ENCODE measurements at places on chromosomes 3 and 15.

DNA sequence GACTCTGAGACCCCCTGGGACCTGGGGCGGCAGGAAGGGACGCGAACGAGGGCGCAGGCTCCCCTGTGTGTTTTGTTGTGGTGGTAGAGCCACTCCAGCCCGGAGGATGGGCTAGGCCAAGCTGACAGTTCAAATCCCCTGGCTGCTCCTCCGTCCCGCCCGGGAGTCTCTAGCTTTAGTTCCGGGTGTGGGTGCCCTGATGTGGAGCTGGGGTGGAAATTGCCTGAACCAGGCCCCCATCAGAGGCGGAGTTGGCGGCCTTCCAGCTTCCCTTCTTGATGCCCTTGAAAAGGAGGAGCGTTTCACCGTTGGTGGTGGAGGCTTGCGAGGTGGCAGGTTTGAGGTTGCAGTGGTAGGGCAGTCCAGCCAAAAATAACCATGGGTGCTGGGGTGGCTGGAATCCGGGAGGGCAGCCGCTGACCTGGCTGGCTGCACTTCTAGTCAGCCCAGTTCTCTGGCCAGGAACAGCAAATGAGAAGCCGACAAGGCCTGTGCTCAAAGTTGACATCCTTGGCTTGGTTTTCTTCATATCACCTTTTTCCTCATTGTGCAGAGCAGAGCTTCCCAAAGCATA, 817 bp downstream of the CLK3 start:
- H3K36me3 ChIP-seq: no peaks in the 10 kb centered on the region
- no peak overlapping the region for H3K27ac ChIP-seq
- no peak for DNase-seq
- peaks cover 2% of the 10 kb centered on the region for H3K4me1 ChIP-seq

DNA sequence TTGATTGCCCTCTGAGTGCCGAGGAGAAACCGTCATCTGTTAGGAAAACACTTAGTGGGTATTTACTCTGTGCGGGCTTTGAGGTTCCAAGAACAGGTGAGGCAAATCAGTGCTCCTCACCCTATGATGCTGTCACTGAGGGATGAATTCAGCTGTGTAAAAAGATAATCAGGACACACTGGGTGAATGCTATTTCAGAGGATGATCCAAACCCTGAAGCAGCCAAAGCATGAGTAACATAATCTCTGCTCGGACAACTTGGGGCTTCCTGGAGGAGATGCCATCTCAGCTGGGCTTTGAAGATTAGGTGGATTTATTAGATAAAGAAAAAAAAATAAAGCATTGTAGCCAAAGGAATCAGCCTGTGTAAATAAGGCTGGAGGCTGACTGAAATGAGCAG, 10.5 kb upstream of the GADL1 start:
- H3K27me3 ChIP-seq: no peaks in the 10 kb centered on the region
- H3K27ac ChIP-seq: no peak overlapping the region
- no peak for DNase-seq
- no peaks in the 10 kb centered on the region for H3K4me1 ChIP-seq

DNA sequence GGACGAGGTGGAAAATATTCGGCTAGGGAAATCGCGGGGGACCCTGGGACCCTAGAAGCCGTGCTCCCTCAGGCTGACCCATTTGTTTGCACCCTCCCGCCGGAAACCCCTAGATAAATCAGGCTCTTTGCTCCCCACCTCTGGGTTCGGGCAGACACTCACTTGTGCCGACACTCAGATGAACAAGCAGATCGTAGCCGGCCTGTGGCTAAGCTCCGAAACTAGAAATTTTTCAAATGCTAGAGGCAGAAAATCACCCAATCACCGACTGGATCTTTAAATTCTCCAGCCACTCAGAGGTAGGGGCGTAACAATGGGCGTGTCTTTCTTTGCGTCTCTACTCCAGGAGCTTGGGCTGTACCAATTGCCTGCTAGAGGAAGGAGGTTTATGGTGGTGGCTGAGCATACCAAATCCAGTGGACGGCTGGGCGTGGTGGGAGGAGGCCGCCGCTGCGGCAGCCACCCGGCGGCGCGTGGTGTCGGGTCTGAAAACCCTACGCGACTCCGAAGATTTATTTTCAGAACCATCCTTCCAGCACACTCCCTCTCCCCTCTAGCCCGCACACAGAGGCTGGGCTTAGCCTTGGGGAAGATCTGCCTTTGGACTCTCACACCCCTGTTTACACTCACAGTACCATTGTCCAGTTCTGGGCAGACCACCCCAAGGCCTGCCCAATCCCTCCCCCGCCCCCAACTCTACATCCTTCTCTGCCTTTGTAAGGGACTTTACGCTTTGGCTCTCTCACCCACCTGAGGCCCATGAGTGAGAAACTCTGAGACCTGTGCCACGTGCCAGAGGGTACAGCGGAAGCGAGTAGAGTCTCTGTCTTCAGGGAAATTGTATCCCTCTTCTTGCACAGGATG, at the start of gene PIF1:
TSS of gene PIF1 (minus strand) at position 217 of the 864 bp plus-strand sequence. CDS start 1,312 bp downstream, outside the sequence.
- DNase-seq: peak; percentile 100
- H3K27me3 ChIP-seq: no peaks in the 10 kb centered on the region
- peaks cover 7% of the 10 kb centered on the region for H3K36me3 ChIP-seq
- peak within 1 kb of the TSS; percentile 88 for H3K4me3 ChIP-seq
- peaks cover 3% of the 10 kb centered on the region for H3K4me1 ChIP-seq
- peak within 1 kb of the TSS; percentile 57 for H3K27ac ChIP-seq

GRCh38 chr3:67783281-67784250, 129.2 kb upstream of the SUCLG2 start:
- no peak overlapping the region for H3K4me3 ChIP-seq
- no peak for DNase-seq
- H3K4me1 ChIP-seq: peaks cover 2% of the 10 kb centered on the region
- H3K36me3 ChIP-seq: no peaks in the 10 kb centered on the region
- no peaks in the 10 kb centered on the region for H3K27me3 ChIP-seq

GRCh38 chr3:95302044-95302443, 1239.2 kb downstream of the NSUN3 start:
- H3K4me3 ChIP-seq: no peak overlapping the region
- no peaks in the 10 kb centered on the region for H3K27me3 ChIP-seq
- H3K4me1 ChIP-seq: no peaks in the 10 kb centered on the region
- DNase-seq: peak; percentile 64
- H3K27ac ChIP-seq: no peak overlapping the region
- H3K36me3 ChIP-seq: no peaks in the 10 kb centered on the region

DNA sequence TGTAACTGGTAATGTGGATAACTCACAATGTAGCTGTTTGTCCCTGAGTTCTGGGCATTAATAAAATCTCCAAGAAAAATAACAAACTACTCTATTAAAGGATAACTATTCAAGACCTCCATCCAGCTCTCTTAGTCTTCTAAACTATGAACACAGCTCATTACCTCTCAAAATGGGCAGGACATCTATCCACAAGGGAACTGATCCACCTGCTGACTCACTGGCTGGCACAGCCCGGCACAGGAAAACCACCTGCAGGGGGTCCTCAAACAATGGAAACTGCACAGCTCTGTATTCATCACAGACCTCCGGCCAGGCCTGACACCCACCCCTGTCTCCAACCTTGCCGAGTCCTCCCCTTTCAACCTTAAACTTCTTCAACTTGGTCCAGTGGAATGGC, 255.4 kb downstream of the TJP1 start:
- peaks cover 4% of the 10 kb centered on the region for H3K27me3 ChIP-seq
- H3K27ac ChIP-seq: no peak overlapping the region
- H3K4me3 ChIP-seq: no peak overlapping the region
- peaks cover 2% of the 10 kb centered on the region for H3K4me1 ChIP-seq

GRCh38 chr15:66149871-66150270, 103.7 kb downstream of the MEGF11 start:
- peaks cover 3% of the 10 kb centered on the region for H3K4me1 ChIP-seq
- no peak overlapping the region for H3K4me3 ChIP-seq

GRCh38 chr15:77225646-77226045, 154.7 kb upstream of the TSPAN3 start:
- H3K4me1 ChIP-seq: no peaks in the 10 kb centered on the region
- H3K27me3 ChIP-seq: no peaks in the 10 kb centered on the region
- no peak for DNase-seq
- H3K27ac ChIP-seq: no peak overlapping the region

DNA sequence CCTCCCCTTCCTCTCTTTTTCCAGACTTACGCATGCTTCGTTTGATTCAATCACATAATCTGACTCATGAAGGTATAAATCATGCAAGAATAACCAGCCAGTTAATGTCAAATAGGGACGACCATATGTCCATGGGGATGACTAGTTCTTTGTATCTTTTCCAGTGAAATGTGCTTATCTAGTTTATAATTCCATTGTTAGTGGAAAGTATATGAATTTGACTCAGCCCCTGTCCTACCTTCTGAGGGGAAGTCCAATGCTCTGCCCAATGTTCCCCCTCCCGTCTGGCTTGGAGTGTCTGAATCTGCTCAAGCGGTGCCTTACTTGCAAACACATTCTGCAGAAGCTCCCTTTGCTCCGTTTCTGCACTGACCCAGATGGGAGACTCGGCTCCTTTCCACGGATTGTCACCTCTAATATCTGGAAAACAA, 55.0 kb upstream of the EPHB3 start:
- H3K27ac ChIP-seq: no peak overlapping the region
- no peaks in the 10 kb centered on the region for H3K27me3 ChIP-seq
- no peak overlapping the region for H3K4me3 ChIP-seq
- no peaks in the 10 kb centered on the region for H3K4me1 ChIP-seq

DNA sequence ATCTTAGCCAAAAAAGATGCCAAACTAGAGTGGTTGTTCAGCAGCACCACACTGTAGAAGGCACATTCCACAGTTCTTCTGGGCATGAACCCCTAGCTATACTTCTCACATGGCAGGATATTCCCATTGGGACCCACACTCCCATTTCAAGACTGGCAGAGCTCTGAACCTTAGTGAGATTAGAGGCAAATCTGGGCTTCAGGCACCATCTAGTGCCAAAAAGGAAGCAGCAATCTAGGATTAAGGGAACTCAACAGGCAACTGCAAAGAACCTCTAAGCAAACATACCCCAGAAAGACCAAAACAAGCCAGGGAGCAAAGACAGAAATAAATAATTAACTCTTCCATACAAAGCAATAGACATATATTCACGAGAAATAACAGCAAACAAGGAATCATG, 66.2 kb downstream of the TAFA4 start:
- no peaks in the 10 kb centered on the region for H3K36me3 ChIP-seq
- no peaks in the 10 kb centered on the region for H3K4me1 ChIP-seq
- H3K27me3 ChIP-seq: no peaks in the 10 kb centered on the region
- H3K4me3 ChIP-seq: no peak overlapping the region
- peak; percentile 57 for DNase-seq

DNA sequence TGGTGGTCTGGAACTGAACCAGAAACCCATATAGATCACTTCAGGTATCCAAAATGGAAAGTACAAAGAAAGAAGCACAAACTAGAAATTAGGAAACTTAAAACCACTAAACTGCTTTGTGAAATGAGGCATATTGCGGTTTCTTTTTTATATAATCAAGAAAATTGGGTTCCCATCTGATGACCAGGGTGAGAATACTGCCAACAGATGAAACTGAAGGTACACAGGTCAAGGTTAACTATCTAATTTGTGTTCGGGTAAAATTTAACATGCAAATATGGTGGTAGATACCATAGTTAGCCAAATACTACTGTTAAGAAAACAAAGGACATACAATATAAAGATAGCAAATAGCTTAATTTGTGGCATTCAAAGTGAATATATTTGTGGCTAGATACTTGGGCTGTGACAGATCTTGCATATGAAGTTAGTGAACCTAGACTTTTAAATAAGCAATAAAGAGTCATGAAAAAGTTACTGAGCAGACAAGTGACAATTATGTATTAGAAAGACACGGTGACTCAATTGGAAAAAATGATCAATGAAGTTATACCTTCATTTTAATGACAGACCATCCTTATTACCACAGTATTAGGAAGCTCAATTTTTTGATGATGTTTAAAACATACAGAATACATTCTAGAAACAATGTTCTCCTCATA, 127.4 kb downstream of the NR2E3 start:
- H3K27me3 ChIP-seq: no peaks in the 10 kb centered on the region
- no peak for DNase-seq
- H3K27ac ChIP-seq: no peak overlapping the region

DNA sequence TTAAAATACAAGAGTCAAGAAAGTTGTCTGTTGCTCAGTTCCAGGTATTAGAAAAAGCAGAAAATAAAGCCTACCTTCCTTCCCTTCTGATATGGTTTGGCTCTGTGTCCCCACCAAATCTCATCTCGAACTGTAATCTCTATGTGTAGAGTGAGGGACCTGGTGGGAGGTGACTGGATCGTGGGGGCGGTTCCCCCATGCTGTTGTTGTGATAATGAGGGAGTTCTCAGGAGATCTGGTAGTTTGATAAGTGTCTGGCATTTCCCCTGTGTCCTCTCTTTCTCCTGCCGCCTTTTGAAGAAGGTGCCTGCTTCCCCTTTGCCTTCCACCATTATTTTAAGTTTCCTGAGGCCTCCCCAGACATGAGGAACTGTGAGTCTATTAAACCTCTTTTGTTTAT, 288.8 kb upstream of the LMCD1 start:
- no peak overlapping the region for H3K4me3 ChIP-seq
- no peaks in the 10 kb centered on the region for H3K4me1 ChIP-seq
- H3K36me3 ChIP-seq: no peaks in the 10 kb centered on the region

GRCh38 chr3:23711916-23712494, 93.8 kb upstream of the UBE2E1 start:
- H3K27ac ChIP-seq: no peak overlapping the region
- H3K4me3 ChIP-seq: no peak overlapping the region
- H3K36me3 ChIP-seq: no peaks in the 10 kb centered on the region
- no peak for DNase-seq

- peaks cover 3% of the 10 kb centered on the region for H3K36me3 ChIP-seq
- no peaks in the 10 kb centered on the region for H3K4me1 ChIP-seq
- DNase-seq: no peak
- no peak overlapping the region for H3K27ac ChIP-seq
- H3K27me3 ChIP-seq: no peaks in the 10 kb centered on the region
These were observed 11.1 kb downstream of the RUVBL1 start for GRCh38 chr3:128112357-128112968.

GRCh38 chr3:152105446-152105845, 163.3 kb upstream of the MBNL1 start:
- no peak overlapping the region for H3K27ac ChIP-seq
- no peaks in the 10 kb centered on the region for H3K36me3 ChIP-seq
- H3K4me3 ChIP-seq: no peak overlapping the region
- H3K4me1 ChIP-seq: peaks cover 2% of the 10 kb centered on the region
- peak; percentile 72 for DNase-seq

DNA sequence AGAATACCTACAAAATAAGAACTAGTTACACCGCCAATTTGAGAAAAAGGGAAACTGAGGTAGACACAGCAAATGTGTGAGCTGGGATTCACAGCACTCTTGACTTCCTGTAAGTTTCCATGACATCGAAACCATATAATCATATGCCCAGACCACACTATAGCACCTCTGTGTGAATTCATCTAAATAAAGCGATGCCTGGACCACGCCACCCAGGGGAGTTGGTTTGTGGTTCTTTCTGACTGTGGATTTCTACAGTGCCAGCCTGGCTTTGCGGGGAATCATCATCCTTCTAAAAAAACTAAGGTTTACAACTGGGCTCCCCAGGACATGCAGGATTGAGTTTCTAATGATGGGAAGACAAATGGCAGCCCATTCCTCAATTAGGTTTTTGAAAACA, 23.5 kb upstream of the CA12 start:
- no peak overlapping the region for H3K4me3 ChIP-seq
- H3K36me3 ChIP-seq: no peaks in the 10 kb centered on the region
- no peaks in the 10 kb centered on the region for H3K4me1 ChIP-seq
- no peaks in the 10 kb centered on the region for H3K27me3 ChIP-seq
- H3K27ac ChIP-seq: no peak overlapping the region
- no peak for DNase-seq

Measured in mesendoderm (in vitro differentiated cells).